ENCODE measurements at places on chromosomes 16 and 17.

DNA sequence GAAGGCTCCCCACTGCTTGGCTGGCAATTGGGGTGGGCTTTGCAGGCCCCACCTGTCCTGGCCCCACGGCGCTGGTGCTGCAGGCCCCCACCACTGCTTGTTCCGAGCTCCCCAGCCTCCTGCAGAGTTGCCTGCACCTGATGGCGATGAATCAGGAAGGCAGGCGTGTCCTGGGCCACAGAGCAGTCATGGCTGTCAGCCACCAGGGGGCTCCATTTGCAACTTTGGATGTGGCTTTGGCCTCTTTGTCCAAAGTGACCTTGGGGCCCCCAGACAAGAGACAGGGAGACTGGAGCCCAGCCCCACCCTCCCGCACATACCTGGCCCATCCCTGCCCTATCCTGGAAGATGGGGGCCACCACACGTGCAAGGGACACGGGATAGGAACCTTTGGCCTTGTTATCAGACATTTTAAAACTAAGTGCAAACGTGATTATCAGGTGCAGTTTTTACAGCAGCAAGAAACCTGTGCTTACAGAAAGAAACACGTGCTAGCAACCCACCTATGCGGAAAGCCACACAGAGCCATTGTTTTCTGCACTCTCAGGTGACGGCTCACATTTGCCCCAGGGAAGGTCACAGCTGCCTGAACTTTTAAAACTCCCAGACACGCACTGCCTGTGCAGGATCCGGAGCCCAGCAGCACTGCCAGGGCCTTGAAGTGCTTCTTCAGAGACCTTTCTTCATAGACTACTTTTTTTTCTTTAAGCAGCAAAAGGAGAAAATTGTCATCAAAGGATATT is at the start of gene DNASE1:
Gene DNASE1 (plus strand): TSS at position 443 of the 743 bp plus-strand sequence. CDS start 683 bp downstream, outside the sequence.
- DNase-seq = peak; percentile 42

GRCh38 chr17:47853616-47854015 is 2.7 kb upstream of the SP6 start:
- no peak for DNase-seq

DNA sequence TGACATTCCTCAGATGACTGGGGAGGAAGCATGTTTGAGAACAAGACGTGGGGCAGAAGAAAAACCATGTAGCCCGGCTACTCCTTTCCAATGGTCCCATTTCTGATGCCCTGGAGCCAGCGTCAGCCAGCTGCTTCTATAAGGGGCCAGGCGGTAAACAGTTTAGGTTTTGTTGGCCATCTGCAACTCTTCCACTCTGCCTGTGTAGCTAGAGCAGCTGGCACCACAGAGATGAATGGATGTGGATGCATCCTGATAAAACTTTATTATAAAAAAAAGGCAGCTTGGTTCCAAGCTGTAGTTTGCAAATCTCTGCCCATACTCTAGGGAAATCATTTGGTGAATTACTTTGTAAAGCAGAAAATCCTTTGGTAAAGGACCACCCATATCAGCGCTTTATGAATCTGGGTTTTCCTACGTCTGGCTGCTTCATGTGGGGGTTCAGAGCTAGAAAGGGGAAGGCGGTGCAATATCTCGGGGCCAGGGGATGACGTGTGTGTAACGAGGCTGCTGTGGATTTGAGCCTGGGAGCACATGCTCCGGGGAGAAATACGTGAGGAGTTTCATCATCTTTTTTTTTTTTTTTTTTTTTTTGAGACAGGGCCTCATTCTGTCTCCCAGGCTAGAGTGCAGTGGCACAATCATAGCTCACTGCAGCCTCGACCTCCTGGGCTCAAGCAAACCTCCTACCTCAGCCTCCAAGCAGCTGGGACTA is 3.4 kb upstream of the SRL start:
- DNase-seq = no peak

GRCh38 chr16:24523569-24523968 is 15.8 kb upstream of the RBBP6 start:
- no peak for DNase-seq

- no peak for DNase-seq
Measured at GRCh38 chr17:76213491-76213890, 26.8 kb downstream of the RNF157 start.

DNA sequence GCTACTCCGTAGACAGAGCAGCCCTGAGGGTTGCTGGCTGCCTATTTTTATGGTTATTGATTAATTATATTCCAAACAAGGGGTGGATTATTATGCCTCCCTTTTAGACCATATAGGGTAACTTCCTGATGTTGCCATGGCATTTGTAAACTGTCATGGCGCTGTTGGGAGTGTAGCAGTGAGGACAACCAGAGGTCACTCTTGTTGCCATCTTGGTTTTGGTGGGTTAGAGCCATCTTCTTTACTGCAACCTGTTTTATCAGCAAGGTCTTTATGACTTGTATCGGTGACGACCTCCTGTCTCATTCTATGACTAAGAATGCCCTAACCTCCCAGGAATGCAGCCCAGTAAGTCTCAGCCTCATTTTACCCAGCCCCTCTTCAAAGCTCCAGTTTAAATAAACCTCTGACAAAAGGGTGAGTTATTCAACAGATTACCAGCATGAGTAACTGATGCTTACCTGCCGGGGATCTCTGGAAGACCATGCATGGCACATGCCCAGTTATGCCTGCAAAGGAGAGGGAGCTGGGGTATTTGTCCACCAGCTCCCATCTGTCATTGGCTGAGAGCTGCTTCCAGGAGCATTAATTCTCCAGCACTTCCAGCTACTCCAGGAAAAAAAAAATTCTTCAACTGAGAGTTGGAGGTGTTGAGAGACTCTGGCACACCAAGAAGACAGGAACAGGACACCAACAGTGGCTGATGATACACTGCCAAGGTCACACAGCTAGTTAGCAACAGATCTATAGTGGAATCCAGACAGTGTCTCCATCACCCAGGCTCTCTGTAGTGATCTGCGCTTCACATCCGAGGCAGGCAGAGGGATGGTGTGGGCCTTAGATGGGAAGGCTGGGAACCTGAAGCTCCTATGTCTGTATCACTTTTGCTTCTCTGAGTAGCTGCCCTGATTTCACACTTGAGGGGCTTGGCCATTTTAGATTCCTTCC is 36.6 kb upstream of the IL21R start:
- peak; percentile 40 for DNase-seq

DNA sequence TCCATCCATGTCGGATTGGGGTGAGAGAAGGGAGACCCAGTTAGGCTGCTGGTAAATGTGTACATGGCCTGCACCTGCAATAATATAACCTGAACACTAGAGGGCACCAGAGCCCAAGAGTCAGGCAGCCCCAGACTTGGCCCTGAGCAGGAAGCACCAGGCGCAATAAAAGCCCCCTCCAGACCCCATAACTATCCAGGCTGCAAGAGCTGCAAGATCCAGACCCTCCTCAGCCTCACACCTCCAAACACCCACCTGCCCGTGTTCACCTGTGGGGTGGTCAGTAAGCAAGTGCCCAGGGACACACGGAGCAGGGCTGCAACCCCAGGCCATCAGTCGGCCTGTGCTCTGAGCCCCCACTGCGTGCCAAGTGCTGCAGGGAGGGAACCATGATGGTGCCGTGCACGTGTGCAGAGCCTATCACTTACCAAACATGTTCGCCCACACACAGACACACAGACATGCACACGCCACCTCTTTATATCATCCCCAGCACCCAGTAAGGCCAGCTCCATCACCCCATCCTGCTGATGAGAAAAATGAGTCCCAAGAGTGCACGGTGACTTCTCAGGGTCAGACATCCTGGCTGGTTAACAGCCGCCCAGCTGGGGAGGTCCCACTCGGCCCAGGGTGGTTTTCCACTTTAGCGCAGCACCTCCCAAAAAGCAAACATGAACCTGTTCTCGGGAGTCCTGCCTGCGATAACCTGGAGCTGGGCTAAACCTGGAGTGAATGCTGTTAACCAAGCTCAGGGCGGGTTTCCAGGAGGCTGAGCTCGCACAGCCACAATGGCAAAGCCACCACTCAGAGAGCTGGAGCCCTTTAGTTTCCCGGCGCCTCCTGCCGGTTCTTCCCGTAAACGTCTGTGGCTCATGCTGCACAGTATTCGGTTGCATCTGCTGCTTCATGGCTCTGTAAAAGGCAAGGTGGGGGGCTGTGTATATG is 439.8 kb downstream of the SOX9 start:
- DNase-seq = peak; percentile 15

- no peak for DNase-seq
Measured at GRCh38 chr17:39678340-39679116, 9.3 kb downstream of the PGAP3 start.

GRCh38 chr16:825341-826061 is 25.0 kb upstream of the GNG13 start:
- no peak for DNase-seq

- no peak for DNase-seq
Measured at GRCh38 chr16:84246679-84247077, 6.9 kb upstream of the KCNG4 start.

DNA sequence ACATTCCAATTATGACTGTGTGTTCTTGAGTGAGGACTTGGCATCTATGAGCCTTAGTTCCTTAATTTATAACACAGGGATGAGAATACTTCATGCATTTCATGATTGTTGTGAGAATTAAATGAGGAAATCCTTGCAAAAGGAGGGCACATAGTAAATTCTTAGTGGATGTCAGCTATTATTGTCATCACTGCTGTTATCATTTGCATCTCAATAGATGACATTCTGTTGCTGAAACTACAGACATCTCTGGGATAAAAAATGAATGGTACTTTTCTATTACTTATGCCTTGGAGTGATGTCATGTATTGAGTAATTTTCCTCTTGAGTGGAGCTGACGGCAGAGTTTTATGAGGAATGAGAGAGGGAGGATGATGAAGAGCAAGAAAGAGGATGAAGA is 184.4 kb upstream of the CDH11 start:
- no peak for DNase-seq

GRCh38 chr17:27085517-27085916 is 208.4 kb upstream of the WSB1 start:
- no peak for DNase-seq
